ENCODE measurements at places on chromosomes 12 and 14. TPM values are rescaled to one million over a fixed set of nuclear protein-coding genes. Genes with fewer than 3 reads are reported as not detected.
A peak's percentile ranks its signal among the peaks of the same experiment; 100 is the strongest.

KRT82 gene
- not detected for polyA plus RNA-seq

KRT77 gene
- polyA plus RNA-seq, result not detected

- DNase-seq, result no peak
These were observed 261.4 kb upstream of the NPAS3 start for GRCh38 chr14:32677129-32677780.

- no peak for DNase-seq
These were observed 73.5 kb downstream of the RIN3 start for GRCh38 chr14:92586963-92587699.

GRCh38 chr14:51613416-51613815 lies 38.3 kb upstream of the FRMD6 start:
- no peak for DNase-seq

GRCh38 chr12:43758247-43758727 lies 303 bp downstream of the PUS7L start:
- DNase-seq, result peak; percentile 37

GRCh38 chr12:92695056-92695455 lies 7.7 kb upstream of the PLEKHG7 start:
- no peak for DNase-seq

All from HepG2 (cell line).